ENCODE measurements at places on chromosomes 7 and 10.

DNA sequence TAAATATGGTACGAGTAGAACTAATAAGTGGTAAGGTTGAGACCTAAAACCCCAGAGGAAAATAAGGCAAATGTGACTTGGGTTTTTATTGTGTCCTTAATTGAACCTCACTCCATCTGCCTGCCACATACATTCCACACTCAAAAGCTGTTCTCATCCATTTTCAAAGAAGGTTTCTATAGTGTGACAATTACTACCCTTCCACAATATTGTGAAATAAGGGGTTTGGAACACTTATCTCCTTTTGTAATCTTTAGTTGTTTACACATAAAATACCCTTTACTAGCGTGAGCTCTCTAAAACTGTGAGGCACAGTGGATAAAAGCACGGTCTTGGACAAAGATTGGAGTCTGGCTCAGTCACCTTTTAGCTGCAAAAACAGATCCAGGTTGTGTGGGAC lies 166.6 kb downstream of the THSD7A start:
- no peak for DNase-seq

DNA sequence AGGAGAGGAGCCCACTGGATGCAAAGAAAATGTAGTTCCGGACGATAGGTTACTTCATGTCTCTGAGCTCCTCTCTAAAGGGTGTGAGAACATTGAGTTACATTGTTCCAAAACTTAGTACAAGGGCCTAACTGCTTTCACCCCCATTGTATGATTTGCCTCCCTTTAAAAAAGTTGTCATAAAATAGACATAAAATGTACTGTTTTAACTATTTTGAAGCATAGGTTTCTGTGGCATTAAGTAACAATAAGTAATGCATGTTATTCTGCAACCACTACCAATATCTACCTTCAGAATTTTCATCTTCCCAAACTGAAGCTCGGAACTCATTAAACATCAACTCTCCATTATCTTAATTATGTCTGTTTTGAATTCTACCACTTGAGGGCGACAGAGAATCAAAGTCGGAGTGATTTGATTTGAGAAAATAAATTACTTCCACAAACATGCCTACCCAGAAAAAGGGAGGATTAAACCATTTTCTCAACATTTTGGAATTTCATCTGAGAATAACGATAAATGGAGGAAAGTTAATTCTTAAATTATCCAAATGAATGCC lies 2.7 kb downstream of the IGFBP1 start:
- DNase-seq, result no peak

DNA sequence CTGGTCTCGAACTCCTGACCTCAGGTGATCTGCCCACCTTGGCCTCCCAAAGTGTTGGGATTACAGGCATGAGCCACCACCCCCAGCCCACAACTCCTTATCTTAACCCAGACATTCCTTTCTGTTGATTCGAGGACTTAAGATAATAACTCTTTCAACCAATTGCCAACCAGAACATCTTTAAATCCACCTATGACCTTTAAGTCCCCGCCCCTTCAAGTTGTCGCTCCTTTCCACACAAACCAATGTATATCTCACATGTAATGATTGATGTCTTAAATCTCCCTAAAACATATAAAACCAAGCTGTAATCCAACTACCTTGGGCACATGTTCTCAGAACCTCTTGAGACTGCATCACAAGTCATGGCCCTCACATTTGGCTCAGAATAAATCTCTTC lies 7.8 kb upstream of the ANKRD2 start:
- no peak for DNase-seq

GRCh38 chr7:10284001-10284400 lies 689.7 kb upstream of the PHF14 start:
- no peak for DNase-seq

GRCh38 chr7:104979167-104979841 lies 34.7 kb upstream of the KMT2E start:
- DNase-seq, result no peak

DNA sequence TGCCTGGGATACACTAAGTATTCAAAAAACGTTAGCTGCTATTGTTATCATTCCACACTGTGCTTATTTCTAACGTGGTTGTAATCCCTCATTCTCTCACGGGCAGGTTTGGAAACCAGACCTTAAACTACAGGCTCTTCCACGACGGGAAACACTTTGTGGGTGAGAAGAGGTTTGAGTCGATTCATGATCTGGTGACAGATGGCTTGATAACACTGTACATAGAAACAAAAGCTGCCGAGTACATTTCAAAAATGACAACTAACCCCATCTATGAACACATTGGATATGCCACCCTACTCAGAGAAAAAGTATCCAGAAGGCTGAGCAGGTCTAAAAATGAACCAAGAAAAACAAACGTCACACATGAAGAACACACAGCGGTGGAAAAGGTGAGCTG lies 163.2 kb upstream of the PRR15 start:
- no peak for DNase-seq

GRCh38 chr7:22783421-22783820 lies 39.2 kb downstream of the TOMM7 start:
- DNase-seq, result no peak

- no peak for DNase-seq
Observed at GRCh38 chr7:5203183-5203537, 13.1 kb downstream of the WIPI2 start.

GRCh38 chr7:481219-481930 lies 38.3 kb downstream of the PDGFA start:
- DNase-seq, result no peak

DNA sequence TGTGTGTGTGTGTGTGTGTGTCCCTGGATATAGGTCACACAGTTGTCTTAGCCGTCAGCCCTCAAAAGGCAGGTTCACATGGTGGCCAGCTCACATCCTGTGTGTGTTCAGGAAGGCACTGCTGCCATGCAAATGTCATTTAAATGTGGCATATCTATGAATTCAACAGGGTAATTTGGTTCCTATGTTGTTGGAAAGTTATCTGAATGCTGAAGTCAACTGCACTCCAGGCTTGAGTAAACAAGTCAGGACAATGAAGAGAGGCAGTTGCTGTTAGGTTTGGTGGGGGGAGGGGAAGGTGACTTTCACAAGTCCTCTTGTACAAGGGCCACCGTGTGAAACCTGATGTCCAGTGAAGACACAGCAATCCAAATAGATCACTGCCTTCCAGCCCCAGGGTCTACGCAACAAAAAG lies 61.1 kb downstream of the PTPRE start:
- no peak for DNase-seq

DNA sequence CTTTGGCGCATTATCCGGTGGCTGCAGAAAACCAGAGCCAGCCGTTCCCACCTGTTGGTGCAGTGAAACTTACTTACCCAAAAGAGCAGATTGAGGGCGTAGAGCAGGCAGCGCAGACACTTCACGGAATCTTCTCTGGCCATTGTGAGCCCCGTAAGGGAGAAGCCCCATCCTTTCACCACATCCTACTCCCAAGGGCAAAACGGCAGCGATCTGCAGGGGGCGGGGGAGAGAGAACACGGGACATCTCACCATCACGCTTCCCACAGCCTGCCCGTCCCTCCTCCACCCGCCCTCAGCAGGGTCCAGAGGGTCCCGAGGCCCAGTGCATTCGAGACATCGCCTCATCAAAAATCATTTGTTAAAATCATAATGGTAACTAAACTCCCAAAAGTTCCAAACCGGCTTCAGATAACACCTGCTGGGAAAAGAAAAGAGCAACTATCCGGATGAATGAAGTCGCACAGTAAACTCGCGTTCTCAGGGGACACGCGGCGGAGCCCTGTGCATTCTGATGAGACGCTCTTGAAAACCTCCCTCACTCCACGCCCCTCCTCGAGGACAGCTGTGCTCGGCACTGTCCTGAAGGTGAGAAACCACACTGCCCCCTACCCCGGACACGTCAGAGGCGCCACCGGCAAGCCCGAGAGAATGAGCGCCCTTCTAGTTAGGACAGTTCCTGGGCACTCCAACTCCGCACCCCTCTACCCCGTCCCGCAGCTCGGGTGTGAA lies 1.2 kb downstream of the TSPAN12 start:
- DNase-seq, result peak; percentile 72

GRCh38 chr10:128161031-128161430 lies 34.8 kb upstream of the MKI67 start:
- no peak for DNase-seq

GRCh38 chr7:16801111-16801542 lies 3.7 kb downstream of the AGR2 start:
- DNase-seq, result no peak

- no peak for DNase-seq
Observed at GRCh38 chr7:54981913-54982312, 36.9 kb upstream of the EGFR start.

- DNase-seq, result no peak
Observed at GRCh38 chr7:37341033-37341630, 107.5 kb downstream of the ELMO1 start.

DNA sequence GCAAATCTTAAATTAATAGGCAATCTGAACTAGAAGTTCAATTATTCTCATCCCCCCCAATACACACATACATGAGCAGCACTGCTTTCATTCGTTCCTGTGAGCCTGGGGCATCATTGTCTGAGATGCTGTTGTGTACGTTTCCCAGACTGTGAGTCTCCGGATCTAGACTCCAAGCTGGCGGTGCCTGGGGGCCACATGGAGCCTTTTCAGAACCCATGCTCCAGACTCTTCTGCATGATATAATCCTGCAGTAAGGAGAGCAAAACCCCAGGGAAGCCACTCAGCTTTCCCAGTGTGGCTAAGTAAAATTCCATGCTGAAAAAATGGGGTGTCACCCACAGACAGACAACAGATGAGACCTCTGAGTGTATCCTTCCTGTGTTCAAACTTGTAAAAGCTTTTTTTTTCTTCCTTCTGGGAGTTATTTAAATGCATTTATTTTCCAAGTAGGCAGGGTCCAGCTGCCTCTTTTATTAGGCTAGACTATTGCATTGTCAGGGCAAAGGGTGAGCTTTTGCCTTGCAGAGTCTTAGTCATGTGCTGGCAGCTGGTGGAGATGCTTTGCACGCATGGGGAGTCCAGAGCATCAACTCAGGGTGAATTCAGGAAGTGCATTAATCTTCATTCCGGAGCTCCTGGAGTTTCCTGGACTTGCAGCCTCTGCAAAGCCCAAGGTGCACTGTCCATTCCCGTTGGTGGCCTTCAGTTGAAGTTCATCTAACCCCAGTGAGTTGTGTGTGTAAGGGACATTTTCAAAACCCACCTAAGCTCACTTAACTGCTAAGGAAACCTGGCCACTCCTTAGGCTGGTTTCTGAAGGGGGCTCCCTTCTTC lies 185.7 kb upstream of the ADO start:
- no peak for DNase-seq

DNA sequence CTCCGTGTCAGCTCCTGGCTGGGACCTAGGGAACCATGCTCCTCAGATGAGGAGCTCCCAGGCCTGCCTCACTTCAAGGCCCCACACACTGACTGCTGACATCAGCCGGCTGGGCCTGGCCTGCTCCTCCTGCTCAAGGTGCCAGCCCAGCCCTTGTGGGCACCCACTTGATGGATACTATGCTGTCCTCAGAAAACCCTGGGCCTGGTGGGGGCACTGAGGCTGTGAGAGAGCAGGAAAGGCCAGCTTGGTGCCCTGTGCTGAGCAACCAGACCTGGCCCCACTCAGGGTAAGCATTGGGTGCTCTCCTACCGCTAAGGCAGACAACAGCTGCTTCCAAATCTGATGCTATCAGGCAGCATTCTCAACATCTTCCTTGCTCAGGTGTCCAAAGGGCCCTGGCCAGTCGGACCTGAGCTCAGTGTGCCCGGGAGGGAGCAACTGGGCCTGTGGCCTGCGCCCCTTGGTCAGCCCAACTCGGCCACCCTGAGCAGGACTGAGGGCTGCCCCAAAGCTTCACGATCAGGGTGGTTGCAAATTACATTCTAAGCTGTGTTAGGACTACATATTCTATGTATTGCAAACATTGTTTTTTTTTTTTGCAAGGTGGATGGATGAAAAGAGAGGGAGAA lies 21.9 kb upstream of the ANTXRL start:
- DNase-seq, result peak; percentile 19

DNA sequence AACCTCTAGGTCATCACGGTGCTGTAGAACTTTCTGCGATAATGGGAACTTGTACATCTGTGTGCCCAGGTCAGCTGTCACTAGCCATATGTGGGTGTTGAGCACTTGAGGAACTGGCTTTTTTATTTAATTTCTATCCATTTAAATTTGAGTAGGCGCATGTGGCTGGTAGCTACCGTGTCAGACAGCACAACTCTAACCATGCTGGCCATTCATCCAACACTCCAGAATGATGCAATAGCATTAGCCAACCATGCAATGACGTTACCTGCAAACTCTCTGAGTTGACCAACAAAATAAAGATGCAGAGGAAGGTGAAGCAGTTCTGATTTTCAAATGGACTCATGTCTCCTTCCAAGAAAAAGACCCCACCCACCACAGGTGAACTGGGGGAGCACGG lies 24.4 kb upstream of the CHST15 start:
- DNase-seq, result no peak

GRCh38 chr7:1176891-1177373 lies 16.9 kb upstream of the ZFAND2A start:
- peak; percentile 96 for DNase-seq

- DNase-seq, result no peak
Observed at GRCh38 chr10:104340641-104341040, 2.4 kb upstream of the ITPRIP start.

DNA sequence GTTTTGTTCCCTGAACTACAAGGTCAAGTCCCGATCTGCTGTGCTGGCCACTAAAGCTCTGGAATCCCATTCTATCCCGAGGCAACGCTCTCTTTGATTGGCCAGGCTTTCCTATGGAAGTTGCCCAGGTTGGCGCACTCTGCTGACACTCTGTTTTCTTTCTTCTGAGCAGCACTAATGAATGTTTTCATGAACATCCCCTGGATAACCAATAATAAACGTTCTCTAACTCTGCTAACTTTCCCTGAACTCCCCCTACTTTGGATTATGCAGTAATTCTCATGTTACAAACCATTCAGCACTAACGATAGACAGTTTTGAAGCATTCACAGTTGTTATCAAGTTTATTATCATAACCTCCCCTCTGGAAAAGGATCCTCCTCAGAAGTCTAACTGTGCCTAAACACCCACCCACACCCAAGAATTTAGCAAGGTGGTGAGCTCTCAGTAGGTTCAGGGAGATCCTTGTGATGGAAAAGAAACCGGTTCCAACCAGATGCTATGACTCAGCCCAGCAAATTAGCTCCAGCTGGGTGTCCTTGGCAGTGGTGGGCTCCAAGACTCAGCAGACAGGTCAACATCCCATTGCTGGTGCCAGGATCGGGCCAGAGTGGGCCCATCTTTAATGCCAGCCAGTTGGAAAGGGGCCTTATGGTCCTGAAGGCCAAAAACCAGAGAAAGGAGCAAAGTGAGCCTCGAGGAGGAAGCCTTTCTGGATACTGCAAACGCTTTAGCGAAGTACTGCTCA lies 68.4 kb downstream of the CREB3L2 start:
- no peak for DNase-seq
